ENCODE measurements at places on chromosomes 7 and 10.
A peak's percentile ranks its signal among the peaks of the same experiment; 100 is the strongest.

- no peak for DNase-seq
These were observed 148.9 kb downstream of the PARD3 start for GRCh38 chr10:34666008-34666704.

- no peak for DNase-seq
These were observed 47.8 kb upstream of the NKX2-3 start for GRCh38 chr10:99484626-99485581.

DNA sequence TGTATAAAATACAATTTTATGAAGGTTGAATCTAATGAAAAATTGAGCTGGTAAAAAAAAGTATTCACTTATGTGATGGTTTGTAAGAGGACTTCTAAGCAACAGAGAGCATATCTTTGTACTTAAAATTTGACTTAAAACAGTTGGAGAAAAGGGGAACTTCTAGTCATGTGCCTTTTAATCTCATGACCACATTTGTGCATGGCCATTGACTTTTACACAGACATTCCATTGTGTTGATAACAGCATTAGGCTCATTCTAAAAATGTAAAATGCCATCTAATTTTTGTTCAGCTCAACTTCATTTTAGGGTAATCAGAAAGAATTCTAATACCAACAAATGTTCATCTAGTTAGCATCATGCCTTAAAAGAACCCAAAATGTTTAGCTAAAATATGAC is 119.9 kb downstream of the HPSE2 start:
- DNase-seq = no peak

DNA sequence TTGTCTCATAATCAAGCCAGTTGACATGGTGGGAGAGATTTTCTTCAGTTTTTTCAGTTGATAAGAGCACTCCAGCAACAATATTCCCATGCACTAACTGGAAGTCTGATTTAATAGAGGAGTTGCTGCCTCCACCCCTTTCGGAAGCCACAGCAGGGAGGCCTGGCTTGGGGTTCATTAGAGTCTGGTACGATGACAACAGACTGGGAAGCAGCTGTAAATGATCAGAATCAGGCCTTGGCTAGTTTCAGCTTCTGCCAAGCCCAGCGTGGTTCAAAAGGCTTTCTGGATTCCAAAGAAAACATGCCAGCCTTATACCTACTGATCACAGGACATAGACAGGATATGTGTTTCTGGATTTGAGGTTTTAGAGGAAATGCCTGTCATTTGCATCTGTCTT is 274.0 kb downstream of the CSTF2T start:
- DNase-seq = no peak

DNA sequence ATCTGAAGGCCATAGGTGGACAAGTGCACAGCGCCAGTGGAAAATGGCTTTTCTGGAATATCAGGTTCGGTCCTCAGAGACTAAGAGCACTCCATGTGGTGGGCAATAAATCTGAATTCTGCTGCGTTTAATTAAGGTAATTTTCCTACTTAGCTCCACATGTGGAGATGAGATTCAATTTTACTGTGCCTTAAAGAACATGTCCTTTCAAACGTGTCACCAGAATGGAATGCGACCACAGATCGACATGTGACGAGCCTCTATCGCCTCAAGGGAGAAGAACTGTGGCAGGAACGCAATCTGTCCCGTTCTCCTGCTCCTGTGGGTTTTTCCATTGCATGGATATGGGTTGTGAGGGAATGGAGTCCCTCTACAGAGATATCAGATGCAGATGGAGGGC is 205.3 kb upstream of the ZNF32 start:
- no peak for DNase-seq

DNA sequence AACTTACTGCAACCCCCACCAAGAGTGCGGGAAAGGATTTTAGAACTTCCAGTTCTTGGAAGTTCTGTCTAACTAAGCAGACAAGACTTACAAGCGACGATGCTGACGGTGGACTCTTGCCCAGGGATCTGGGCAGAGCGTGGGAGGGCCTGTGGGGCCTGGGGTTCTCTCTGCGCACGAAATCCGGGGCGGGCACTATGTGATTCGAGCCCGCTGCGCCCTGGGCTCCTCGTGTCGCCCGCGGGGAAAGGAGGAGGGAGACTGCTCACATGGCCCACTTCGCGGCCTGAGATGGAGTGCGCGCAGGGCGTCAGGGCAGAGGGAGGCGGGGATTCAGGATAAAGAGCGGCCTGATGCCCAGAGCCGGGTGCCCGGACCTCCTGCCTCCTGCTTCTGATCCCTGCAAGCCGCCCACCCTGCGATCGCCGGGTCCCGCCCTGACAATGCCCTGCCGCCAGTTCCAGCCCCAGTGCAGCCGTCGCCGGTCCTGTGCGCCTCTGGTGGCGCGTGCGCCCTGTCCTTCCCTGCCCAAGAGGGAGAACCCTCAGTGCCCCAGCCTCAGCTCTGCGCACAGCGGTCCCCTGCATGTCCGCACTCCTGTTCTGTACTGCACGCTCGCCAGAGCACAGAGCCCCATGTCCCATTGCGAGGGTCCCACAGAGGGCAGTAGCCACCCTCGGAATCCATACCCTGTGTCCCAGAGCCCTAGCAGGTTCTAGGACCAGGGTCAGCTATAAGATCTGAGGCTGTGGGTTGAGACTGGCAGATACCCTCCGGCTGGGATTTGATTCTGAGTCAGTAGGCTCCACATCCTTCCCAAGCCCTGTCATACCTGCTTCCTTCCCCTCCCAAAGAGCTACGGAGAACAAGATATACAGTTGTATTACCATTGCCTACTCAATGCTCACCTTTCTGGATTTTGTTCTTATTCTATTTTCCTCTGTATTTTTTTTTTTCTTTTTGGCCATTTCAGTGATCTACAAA is 99.4 kb upstream of the TMEM106B start:
- DNase-seq = no peak

GRCh38 chr7:37786741-37787569 is 61.4 kb upstream of the NME8 start:
- DNase-seq = no peak

GRCh38 chr7:63900394-63901203 is 98.0 kb upstream of the ZNF722 start:
- DNase-seq = peak; percentile 83

DNA sequence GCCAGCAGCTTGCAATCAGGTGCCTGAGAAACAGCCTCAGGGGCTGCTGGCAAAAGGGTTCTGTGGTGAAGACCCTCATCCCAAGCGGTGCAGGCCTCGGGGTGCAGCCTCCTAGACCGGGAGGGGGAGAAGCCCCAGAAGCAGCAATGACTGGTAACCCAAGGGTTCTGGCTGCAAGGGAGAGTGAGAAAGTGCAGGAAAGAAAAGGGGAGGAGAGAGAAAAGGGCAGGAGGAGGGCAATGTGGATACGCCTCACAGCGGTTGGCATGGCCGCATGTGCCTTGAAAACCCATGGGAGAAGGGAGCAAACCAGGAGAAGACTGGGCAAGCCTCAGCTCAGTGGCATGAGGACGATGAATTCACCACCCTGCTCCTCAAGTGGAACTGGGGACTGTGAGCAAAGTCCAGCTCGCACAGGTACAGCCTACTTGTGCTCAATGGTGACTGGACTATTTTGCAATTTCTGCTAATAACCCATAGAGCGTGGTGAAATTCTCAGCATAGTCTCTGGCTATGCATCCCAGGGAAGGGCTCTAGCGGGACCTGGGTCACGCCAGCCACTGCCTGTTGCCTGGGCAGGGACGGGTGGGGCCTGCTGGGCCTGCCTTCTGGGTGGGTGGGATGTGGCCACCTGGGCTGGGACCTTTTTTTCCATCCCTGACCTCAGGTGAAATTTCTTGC is 6.2 kb downstream of the CLRN3 start:
- DNase-seq = no peak

GRCh38 chr7:20447021-20447650 is 116.4 kb downstream of the ITGB8 start:
- DNase-seq = no peak

GRCh38 chr10:60853107-60853506 is 74.8 kb downstream of the CDK1 start:
- DNase-seq = no peak

Measured in T follicular helper cell (primary cell).